ENCODE measurements at places on chromosomes 3 and 15.

GRCh38 chr3:127489357-127489756 is 101.2 kb downstream of the TPRA1 start:
- DNase-seq = no peak

- no peak for DNase-seq
Measured at GRCh38 chr3:43266995-43267394, 19.3 kb upstream of the SNRK start.

- no peak for DNase-seq
Measured at GRCh38 chr3:38126121-38126892, 10.6 kb downstream of the ACAA1 start.

GRCh38 chr3:172043766-172044165 is 4.4 kb downstream of the FNDC3B start:
- no peak for DNase-seq

All from activated T-cell treated with anti-CD3 and anti-CD28 coated beads, Interleukin-2, amount 50 U/mL, for 1 hour (primary cell).